ENCODE measurements at places on chromosomes 2 and 18.

DNA sequence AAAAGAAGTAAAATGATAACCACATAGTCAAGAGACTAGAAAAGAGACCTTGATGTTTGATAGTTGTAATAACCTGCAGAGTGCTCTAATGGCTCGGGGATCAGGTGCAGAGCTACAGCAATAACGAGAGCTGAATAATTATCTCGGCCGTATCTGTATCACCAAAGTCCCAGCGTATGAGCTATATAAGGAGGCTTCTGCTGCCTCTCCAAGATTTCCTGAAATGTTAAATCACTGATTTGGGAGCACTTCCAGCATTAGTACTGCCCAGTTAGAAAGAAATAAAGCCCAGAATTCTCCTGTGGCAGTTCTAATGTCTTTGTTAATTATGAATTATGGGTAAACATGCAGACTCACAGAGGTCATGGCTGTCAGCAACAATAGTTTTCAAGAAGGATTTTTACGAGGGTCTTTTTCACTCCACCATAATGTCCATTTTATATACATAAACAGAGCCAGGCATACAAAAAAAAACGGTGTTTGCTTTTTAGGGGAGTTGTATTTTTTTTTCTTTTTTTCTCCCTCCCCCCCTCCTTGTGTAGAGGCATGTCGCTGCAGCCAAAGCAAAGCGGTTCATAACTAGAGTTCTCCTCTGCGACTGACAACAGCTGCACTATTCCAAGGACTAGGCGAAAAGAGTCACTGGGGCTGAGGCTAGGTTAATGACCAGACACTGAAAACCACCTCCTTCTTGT, 168.3 kb upstream of the VRK2 start:
- DNase-seq, result peak; percentile 61

- DNase-seq, result no peak
Observed at GRCh38 chr2:138058427-138058826, 94.2 kb downstream of the HNMT start.

DNA sequence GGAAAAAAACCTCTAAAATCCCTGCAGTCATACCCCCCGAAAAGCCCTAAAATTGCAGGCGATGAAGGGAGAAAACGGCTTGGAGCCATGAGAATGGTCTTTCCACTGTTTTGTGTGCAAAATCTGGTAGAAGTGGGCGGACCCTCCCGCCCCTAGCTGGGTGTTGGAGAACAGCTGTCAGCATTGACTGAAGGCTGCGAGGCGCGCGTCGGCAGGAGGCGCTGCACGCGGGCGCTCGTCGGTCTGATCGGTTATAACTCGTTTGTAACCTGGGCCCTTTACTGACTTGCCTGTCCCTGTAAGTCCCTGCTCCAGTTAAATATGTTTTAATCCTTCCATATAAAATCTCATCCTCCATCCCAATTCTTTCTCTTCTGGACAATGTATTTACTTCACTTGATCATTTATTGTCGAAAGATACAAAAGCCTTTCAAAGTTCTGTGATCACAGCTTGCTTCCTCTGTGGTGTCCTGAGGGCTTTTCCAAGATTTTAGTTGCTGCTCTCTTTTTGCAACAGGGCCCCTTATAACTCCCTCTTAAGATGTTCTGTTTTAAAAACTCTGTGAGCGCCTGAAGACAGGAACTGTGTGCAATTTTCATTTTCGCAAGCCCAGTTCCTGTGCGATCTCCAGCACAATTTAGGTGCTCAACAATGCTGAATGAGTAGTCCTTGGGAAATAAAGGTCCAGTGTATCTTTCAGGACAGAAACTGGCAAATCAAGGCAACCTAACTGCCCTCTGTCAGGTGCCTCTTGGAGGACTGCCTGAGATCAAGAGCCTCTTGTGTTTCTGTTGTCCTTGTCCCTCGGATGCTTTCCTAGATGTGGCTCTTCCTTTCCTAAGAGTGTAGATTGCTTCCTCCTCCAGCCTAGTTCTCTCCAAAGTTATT, 918 bp upstream of the HNRNPLL start:
- peak; percentile 86 for DNase-seq

GRCh38 chr18:76545433-76546087, 50.5 kb upstream of the ZNF516 start:
- DNase-seq, result no peak

- DNase-seq, result no peak
Observed at GRCh38 chr2:81195774-81196382, 891.3 kb upstream of the LRRTM1 start.

GRCh38 chr18:3130344-3130743, 89.4 kb downstream of the MYOM1 start:
- DNase-seq, result no peak

DNA sequence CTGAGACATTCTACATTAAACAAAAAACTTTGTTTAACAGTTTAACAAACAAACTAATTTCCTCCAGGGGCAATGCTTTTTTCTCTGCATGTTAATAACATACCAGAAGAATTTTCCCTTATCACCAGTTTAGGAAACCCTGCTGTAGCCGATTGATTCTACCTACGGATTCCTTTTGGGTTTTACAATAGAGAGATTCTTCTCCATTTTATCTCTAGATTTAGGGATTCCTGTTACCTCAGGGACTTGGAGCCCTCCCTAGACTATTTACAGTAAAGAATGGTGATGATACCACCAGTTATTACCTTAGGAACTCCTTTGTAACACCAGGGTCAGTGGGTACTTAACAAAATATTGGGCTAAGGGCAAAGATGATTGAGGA, 5.3 kb upstream of the ERICH2 start:
- DNase-seq, result no peak

GRCh38 chr2:54083021-54083420, 32.4 kb upstream of the ACYP2 start:
- DNase-seq, result no peak

GRCh38 chr2:152646264-152646663, 71.0 kb downstream of the PRPF40A start:
- no peak for DNase-seq

DNA sequence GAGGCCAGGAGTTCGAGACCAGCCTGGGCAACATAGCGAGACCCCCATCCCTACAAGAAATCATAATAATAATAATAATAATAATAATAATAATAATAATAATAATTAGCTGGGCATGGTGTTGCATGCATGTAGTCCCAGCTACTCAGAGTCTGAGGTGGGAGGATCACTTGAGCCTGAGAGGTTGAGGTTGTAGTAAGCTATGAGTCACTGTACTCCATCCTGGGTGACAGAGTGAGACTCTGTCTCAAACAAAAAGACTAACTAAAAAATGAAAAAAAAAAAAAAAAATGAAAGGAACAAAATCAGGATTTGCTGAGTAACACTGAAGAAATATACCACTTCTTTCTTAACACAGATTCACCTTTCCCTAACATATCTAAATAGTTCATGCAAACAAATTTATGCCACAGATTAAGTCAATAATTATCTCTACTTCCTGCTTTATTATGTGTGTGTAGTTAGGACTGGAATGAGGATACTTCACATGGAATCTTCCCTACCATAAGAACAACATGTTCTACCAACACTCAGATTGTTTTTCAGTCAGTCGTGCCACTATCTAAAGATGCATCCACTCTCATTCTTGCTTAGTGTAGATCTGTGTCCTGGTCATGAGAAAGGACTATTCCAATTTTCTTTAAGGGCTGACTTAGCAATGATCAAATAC, 928.7 kb downstream of the SLC4A3 start:
- no peak for DNase-seq

- no peak for DNase-seq
Observed at GRCh38 chr2:215432759-215433594, 2.9 kb downstream of the FN1 start.

DNA sequence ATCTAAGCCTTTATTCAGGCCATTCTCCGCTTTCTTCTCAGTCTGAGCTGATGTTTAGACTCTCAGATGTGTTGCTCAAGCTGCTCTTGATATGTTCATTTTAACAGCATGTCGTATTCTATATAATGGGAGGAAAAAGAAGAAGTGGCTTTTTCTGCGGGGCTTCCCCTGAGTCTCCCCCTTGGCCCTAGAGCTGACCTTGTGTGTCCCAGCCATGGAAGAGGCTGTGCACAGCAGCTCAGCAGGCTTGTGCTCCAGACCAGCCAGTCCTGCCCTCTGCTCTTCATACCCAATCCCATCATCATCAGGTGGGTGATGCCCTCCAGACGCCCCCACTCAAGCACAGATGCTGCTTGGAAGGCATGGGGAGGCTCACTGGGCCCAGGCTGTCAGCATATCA, 155.1 kb upstream of the CELF4 start:
- no peak for DNase-seq

- DNase-seq, result no peak
Observed at GRCh38 chr2:157067562-157067961, 189.9 kb upstream of the GALNT5 start.

DNA sequence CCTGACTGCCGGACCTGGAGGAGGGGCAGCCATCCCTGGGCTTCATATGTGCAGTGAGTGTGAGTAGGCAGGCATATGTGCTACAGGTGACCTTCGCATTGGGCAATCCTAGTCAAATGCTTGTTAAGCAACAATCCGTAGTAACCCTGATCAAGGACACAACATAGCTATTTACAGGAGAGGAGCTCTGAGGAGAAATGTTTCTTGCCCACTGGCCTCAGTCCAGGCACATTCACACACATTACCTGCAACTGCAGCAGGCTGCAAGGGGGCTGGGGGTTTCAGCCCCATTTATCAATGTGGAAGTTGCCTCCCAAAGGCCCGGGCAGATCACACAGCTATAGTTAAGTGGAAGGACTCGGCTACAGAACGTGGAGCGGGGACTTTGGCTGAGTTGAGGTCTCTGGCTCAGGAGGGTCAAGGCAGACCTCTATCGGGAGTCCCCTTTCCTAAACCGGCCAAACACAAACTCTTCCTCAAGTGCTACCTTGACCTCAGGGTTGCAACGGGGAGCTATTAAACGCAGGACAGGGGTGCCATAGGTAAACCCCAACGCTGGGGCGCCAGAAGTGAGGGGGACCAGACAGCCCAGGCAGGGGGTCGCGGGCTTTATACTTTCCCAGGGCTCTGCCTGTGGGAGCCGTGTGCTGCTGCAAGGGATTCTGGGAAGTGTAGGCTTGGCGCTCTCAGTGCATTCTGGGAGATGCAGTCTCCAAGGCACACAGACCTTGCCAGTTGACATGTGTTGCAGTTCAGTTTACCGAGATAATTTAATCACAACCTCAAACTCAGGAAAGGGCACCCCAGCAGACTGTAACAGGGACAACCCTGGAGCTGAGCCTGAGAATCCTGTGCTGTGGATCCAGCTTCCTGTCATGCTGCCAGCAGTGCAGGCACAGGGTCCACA, 9.4 kb downstream of the KHK start:
- DNase-seq, result no peak

- DNase-seq, result no peak
Observed at GRCh38 chr2:197281421-197281820, 29.2 kb downstream of the ANKRD44 start.

DNA sequence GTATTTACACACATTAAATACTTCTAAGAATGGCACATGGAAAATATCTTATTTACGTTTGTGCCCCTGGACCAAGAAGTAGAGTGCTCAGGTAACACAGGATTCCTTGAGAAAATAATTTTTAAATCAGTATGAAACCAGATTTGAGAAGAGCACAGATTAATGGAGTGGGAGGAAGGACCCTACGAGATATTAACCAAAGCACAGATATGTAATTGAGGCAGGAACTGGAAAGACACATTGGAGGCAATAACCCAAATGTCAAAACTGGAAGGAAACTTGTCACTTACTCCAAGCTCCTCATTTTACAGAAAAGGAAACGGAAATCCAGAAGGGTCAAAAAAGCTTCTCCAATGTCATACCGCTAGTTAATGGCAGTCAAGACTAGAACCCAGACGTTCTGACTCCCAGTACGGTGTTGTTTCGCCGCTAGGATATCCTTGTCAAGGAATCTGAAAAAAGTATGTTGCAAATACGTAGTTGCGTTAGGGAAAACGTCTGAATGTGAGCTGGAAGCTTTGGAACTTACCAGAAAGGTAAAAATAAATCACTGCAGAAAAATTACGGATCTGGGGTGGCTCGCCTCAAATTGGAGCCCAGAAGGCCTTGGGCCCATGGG, 634 bp downstream of the MTIF2 start:
- peak; percentile 35 for DNase-seq

DNA sequence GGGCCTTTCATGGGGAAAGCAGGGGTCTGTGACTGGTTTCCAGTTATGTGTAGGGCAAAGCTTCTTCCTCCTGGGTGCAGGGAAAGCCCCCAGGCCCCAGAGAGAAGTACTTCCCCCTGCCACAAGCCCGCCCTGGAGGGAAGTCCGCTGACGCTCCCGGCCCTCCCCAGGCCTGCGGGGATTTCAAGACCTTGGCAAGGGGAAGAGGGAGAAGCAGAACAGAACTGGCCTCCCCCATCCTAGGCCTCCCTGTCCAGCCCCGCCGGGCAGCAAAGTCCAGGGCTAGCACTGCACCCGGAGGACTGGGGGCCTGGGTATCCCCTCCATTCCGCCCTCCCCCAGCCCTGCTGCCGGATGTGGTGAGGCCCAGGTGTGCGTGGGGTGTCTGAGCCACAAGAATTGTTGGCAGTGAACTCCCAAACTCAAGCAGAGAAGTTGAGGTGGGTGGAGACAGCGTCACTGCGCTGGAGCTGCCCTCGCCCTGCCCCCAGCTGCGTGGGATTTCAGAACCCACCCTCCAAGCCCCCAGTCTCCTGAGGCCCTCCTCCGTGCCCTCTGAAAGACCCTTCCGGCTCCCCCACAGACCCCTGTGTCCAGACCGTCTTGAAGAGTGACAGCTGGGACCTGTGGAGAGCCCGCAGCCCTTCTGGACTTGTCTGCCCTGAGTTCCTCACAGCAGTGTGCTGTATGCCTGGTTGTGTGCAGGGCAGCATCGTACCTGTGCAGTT, 1.1 kb upstream of the DUSP2 start:
- no peak for DNase-seq

GRCh38 chr18:60809937-60810336, 437.4 kb upstream of the MC4R start:
- no peak for DNase-seq

DNA sequence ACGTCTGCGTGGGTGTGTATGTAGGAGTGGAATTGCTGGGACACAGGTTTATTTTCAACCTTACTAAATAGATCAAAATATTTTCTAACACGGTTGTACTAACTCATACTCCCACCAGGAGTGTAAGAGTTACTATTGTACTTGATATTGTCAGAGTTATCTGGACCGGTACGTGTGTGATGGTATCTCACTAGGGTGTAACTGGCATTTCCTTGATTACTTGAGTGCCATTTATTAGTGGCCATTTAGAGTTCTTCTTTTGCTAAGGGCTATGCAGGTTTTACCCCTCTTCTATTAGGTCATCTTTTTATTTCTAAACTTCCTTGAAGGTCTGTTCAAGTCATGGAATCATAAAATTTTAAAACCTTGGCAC, 33.5 kb downstream of the CENPO start:
- no peak for DNase-seq

- DNase-seq, result no peak
Observed at GRCh38 chr18:22367303-22367702, 50.4 kb downstream of the CTAGE1 start.

GRCh38 chr2:98761267-98761781, 30.4 kb upstream of the MGAT4A start:
- no peak for DNase-seq

All from NCI-H345 (cell line).